Muscle of arm (tissue), 14 donors: ENCODE measurements at places on chromosomes 5 and 9. TPM values are rescaled to one million over a fixed set of nuclear protein-coding genes. Genes with fewer than 3 reads are reported as not detected.
A peak's percentile ranks its signal among the peaks of the same experiment; 100 is the strongest.

Gene ST8SIA4
- 5.8 TPM for polyA plus RNA-seq

GRCh38 chr5:93677359-93677891 is 64.0 kb downstream of the POU5F2 start:
- DNase-seq = peak; percentile 46

Gene PRDM9
- not detected for polyA plus RNA-seq

GRCh38 chr9:117470902-117471301 is 56.0 kb upstream of the ASTN2 start:
- no peak for DNase-seq

DNA sequence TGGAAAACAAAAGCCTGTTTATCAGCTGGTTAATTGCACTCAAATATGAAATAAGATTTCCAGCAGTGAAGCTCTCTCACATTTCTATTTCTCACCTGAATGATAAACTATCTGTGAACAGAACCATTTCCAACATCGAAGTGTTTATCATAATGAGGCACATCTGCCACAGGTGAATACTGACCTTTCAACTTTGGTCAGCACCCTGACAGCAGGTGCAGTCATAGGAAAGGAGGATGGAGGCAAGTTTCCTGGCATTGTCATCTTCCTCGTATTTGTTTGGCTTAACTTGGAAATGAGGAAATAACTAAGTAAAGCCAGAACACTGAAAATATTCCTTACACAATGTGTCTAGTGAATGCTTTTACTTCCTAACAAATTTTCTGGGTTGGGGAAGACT is 716.4 kb downstream of the NR2F1-AS1 start:
- DNase-seq = no peak

- DNase-seq = no peak
Observed at GRCh38 chr9:107060062-107060461, 197.1 kb downstream of the ZNF462 start.

- DNase-seq = no peak
Observed at GRCh38 chr9:109249615-109250014, 71.2 kb downstream of the EPB41L4B start.

DNA sequence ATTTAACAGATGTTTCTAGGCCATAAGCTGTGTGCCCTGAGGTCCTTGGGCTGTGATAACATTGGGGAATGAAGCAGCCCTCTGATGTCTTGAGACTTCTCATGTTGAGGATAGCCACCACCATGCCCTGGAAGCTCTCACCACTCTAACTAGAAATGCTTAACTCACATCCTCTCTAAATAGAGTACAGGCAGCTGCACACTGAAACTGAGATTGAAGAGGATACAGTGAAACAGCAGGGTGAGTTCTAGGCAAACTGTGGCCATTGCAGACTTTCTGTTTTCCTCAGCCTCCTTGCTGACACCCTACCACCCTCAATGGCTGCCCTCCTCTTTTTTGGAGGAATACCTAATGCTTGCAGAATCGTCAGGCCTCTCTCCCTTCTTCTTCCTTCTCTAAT is 22.4 kb downstream of the UTP15 start:
- DNase-seq = no peak

DNA sequence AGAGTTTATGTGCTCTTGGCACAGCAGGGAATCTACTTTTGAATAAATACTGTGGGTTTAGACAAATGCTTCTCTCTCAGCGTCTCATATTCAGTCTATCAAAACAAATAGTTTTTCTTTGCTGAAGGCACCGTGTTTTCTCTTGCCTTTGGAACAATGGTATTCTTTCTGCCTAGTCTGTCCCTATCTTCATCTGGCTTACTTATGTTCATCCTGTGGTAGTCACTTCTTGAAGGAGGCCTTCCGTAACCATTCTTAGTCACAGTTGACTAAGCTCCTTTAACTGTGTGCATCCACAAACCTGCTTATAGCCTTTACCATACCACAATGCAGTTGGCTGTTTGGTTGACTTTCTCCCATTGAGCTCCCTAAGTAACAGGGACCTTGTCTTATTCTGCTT is 45.9 kb downstream of the LARP1 start:
- DNase-seq = no peak

DNA sequence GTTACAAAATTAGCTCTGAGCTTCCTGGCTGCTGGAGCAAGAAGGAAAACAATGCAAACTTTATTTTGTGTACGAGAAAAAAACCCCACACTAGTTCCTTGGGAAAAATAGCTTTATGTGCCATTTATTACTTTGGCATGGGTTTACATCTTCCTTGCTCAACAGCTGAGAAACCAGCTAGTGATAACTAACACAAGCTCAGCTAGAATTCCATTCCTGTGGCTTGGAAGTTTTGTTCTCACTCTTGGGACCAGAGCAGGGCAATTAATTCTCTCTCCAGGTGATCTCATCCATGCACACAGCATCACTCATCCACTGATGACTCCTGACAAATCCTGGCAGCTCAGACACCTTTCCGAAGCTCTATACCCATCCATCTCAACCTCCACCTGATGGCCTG is 104.1 kb downstream of the CRB2 start:
- no peak for DNase-seq
